ENCODE measurements at places on chromosomes 1 and 21. TPM values are rescaled to one million over a fixed set of nuclear protein-coding genes. Genes with fewer than 3 reads are reported as not detected.

DNA sequence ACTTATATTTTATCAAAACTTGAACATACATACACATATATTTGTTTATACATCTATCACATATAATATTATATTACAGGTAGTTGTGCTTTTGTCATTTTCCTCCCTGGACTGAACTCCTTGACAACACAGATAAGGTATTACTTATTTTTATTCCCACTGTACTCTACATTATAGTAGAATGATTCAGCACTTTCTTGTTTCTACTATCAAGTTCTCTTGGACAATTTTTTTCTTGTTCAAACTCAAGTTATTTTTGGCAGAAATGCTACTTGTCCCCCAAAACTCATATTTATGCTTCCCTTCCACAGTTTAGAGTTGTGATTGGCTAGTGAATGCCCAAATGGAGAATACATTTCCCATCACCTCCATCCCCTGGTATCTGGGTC is 10.8 kb upstream of the PTPRC start:
- DNase-seq = no peak

DNA sequence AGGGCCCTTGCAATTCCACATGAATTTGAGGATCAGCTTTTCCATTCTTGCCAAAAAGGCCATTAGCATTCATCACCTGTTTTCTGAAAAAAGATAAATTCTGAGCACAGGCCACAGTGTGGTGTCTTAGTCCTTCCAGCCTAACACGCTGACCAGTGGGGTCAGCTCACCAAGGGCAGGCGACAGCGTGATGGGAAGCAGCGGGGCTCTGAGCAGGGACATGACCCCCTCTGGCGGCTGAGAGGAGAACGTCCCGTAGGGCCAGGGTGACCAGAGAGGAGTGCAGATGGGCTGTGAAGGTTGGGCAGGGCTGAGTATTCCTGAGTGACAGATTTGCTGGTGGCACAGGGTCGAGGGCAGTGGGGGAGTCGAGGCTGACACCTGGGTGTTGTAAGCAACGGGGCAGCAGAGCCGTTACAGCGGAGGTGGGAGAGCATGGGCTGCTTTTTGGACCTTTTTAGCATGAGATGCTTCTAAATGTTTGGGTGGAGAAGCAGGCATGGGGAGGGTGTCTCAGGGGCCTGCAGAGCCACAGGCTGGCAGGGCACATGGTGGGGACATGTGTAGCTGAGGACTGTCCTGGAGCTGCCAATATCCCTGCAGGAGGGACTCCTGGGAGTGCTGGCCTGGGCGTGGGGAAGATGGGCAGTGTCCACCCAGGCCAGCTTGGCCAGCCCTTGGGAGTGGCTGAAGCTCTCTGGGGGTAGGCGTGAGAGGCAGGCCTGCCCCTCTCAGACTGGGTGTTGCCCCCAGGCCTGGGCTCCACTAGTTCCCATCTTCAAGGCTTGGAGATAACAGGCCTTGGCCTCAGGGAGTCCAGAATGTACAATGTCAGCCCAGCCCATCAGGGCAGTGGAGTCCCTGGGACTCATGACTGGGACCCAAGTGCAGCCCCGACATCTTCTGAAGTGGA is 8.6 kb upstream of the CALML6 start:
- DNase-seq = peak; percentile 38

- DNase-seq = no peak
Observed at GRCh38 chr1:51491166-51491981, 27.7 kb downstream of the EPS15 start.

UTS2 gene
- polyA plus RNA-seq = 0.06 TPM

PPIAL4G gene
- not detected for polyA plus RNA-seq
